Activated CD8-positive, alpha-beta memory T cell treated with anti-CD3 and anti-CD28 coated beads for 1 hour (primary cell): ENCODE measurements at places on chromosomes 4 and X.

DNA sequence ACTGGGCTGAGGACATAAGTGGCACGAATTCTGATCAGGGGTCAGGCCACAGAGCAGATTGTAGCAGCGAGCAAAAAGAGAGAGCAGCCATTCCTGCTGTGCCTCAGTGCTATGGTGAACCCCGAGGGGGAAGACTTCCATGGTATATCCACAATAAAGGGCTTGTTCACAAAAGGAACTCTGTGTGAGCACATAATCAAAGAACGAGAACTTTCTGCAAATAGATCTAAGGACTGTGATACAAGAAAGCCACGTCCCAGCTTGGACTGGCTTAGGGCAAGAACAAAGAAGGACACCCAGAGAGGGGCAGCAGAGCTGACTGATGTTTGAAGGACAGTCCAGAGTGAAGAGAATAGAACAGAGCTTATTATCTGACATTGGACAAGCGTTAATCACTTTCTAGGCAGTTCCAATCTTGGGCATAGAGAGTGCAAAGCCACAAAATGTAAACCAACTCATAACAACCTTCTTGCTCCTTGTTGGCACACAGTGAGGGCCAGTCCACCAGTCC is 24.0 kb downstream of the PPEF2 start:
- DNase-seq: no peak

GRCh38 chrX:109472939-109473735 is 8.7 kb downstream of the GUCY2F start:
- DNase-seq: no peak

GRCh38 chr4:147518086-147518485 is 37.2 kb downstream of the EDNRA start:
- no peak for DNase-seq

GRCh38 chrX:148567229-148567628 is 66.8 kb downstream of the AFF2 start:
- no peak for DNase-seq

DNA sequence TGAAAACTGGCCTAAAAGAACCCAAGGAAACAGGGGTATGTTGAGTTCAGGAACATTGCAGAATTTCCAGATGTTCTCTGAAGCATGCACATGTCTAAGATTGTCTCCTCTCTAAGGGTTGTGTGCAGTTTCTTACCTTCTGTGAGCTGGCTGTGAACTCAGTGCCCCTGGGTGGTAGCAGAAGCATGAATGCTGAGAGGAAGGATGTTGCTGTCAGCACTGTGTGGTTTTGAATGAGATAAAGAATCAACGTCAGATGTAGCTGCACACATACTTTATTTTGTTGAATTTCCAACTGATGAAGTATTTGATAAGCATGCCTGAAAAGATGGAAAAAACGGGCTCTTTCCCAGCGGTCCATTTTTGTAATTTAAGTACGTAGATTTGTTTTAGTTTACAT is 23.8 kb upstream of the CD38 start:
- no peak for DNase-seq

DNA sequence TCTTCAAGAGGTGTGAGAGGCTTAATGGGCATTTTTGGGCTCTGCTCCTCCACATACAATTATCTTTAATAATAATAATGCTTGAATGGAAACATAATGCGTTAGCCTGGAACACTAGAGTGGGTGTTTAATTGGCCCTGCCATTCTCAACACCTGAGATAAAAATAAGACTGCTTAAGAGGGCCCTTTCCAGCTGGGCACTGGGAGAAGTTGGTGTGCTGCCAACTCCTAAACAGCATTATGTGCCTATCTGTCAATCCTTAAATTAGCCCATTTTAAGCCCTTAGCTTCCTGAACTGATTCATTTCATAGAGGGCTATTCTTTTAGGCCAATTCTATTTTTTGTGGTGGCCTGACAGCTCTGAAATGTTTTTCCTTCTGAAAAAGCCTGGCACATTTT is 211.1 kb upstream of the ZIC3 start:
- no peak for DNase-seq

DNA sequence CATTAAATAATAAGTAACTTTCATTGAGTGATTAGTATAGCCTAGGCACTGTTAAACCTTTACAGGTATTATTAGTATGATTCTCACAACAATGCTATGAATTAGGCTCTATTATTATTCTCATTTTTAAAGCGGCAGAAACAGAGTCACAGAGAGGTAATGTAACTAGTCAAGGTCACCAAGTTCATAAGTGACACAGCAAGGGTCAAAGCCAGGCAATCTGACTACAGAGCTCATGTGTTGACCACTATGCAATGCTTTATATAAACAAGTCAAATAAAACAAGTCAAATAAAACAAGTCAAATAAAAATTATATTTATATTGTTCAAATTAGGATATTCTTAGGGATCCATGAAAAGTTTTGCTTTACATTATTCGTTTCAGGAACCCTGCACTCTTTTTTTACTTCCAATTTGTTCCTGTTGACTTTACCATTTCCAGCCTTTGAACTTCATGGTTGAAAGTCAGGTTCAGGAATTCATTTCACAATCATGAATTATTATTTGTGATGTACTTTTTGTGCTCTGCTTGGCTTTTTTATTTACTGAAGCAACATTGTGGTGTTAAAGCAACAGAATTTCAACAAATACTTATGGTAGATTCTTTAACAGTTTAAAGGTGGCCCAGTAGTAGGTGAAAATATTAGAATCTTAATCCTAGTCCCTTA is 18.0 kb upstream of the ZC4H2 start:
- DNase-seq: no peak

DNA sequence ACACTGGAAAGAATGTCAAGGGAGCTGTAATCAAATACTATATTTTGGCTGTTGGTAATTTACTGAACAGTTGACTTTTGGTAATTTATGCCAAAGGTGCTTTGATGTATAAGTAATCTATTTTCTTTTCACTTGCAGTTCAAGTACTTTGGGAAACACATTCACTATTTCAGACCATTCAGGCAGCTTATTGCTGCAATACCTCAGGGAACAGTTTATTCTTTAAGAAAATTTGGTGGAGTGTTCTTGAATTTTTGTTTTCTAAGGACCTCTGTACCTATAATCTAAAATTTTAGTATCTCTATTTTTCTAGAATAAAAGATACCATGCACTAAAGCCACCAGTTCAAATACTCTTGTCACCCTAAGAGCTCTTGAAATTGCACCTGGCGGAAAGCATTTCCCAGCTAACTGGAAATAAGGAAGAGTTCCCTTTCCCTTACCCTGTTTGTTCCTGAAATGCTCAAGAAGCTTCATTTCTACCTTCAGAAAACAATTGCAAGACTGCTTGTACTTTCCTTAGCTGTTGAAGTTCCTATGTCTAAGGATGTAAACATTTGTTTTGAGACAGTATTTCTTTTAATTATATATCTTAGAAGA is 633.5 kb upstream of the FAT1 start:
- no peak for DNase-seq

GRCh38 chr4:102789317-102789717 is 28.5 kb upstream of the MANBA start:
- DNase-seq: no peak

GRCh38 chr4:40378619-40379018 is 43.5 kb downstream of the CHRNA9 start:
- DNase-seq: no peak
